ENCODE measurements at places on chromosomes 3 and 15.
A peak's percentile ranks its signal among the peaks of the same experiment; 100 is the strongest.

DNA sequence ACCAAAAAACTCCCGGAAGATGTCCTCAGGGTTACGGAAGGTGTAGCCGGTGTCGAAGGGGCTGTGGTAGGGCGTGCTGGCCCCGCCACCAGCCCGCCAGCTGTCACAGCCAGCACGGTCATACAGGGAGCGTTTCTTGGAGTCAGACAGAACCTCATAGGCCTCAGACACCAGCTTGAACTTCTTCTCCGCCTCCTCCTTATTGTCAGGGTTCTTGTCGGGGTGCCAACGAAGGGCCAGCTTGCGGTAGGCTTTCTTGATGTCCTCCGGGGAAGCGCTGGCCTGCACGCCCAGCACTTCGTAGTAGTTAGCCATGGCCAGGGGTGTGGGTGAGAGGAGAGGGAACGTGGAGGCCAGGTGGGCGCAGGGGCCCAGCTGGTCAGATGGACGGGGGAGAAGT is 3.8 kb downstream of the DNAJB8 start:
- H3K27ac ChIP-seq: no peak overlapping the region
- peaks cover 66% of the 10 kb centered on the region for H3K27me3 ChIP-seq
- no peaks in the 10 kb centered on the region for H3K36me3 ChIP-seq
- H3K4me3 ChIP-seq: no peak overlapping the region

DNA sequence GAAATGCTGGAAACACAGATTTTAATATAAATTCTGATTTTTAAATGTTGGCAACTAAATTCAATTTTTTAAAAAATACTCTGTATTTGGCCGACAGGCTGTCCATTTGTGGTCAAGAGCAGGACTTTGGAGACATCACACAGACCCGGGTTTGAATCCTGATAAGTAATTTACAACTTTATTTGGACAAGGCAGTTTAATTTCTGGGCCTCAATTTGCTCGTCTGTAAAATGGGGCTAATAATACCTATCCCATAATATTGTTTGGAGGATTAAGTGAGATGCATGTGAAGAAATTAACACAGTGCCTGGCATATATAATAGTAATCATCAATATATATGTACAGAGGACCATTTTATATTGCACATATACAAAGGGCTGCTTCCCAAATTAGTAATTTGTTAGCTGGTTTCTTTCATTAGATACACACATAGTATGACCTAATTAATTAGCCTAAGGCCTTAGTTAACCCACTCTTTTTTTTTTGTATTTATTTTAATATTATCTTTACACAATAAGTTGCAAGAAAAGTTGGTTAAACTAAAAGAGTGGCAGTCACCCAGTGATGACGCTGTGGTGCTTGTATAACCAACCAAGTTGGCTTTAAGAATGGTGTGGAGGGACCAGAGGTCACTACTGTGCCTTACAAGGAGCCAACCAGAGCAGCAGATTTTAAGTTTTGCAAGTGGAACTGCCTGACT is 665 bp downstream of the PIGB start:
- H3K27ac ChIP-seq: no peak overlapping the region
- peak; percentile 24 for DNase-seq
- no peaks in the 10 kb centered on the region for H3K27me3 ChIP-seq
- H3K4me3 ChIP-seq: peak overlapping the region; percentile 89
- peaks cover 8% of the 10 kb centered on the region for H3K4me1 ChIP-seq

DNA sequence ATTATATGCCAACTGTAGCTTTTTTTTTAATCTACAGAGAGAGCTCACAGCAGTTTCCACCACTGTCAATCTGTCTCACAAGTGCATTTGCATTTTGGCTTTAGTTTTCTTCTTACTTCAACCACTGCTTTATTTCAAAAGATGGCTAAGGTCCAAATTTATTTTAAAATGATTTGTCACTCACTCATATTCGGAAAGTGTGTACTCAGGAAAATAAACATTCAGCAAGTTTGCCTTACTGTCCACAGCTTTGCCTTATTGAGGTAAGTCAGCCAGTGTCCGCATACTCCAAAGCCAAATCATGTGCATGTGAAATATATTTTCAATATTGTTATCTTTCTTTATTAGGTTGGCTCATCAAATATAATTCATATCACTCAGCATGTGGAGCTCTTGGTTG is 240.7 kb upstream of the ARHGEF26 start:
- DNase-seq: no peak
- no peaks in the 10 kb centered on the region for H3K27me3 ChIP-seq
- H3K4me1 ChIP-seq: no peaks in the 10 kb centered on the region
- no peaks in the 10 kb centered on the region for H3K36me3 ChIP-seq
- no peak overlapping the region for H3K4me3 ChIP-seq

DNA sequence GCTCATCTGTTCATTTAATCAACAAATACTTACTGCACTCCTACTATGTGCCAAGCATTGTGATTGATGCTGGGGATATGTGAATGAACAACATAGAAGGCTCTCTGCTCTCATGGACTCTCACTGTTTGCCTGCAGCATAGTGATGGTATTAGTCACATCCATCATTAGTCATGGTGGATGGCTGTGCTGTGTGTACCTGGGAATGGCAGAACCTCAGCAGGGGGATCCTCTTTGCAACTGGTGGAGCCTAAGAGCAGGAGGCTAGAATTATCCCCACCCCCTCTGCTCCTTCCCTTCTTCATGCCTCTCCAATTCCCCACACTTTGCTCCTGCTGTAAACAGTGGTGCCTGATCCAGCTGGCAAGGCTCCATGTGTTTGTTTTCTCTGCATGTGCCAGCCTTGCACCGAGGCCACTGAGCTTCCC is 20.5 kb downstream of the BOC start:
- peak overlapping the region; percentile 85 for H3K27ac ChIP-seq
- peaks cover 11% of the 10 kb centered on the region for H3K4me1 ChIP-seq
- no peak overlapping the region for H3K4me3 ChIP-seq
- H3K27me3 ChIP-seq: no peaks in the 10 kb centered on the region
- H3K36me3 ChIP-seq: peaks cover 10% of the 10 kb centered on the region

GRCh38 chr3:138452436-138452835 is 18.0 kb downstream of the ESYT3 start:
- no peak for DNase-seq
- peaks cover 17% of the 10 kb centered on the region for H3K27me3 ChIP-seq
- no peak overlapping the region for H3K4me3 ChIP-seq

GRCh38 chr3:150286390-150287147 is 121.5 kb upstream of the TSC22D2 start:
- no peaks in the 10 kb centered on the region for H3K27me3 ChIP-seq
- H3K4me3 ChIP-seq: no peak overlapping the region
- no peak overlapping the region for H3K27ac ChIP-seq

DNA sequence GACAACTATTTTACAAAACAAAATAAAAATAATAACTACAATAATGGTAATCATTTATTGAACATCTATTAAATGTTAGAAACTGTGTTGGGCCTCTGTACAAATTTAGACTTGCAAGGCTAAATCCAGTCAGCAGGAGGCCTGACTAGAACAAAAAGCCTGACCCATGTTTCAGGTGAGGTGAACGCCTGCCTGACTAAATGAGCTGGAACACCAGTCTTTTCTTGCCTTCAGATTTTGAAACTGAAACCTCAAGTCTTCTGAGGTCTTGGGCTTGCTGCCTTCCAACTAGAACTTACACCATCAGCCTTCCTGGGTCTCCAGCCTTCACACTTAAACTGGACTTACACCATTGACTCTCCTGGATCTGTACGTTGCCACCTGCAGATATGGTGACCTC is 706.9 kb downstream of the TBL1XR1 start:
- H3K4me1 ChIP-seq: no peaks in the 10 kb centered on the region
- DNase-seq: no peak
- H3K36me3 ChIP-seq: no peaks in the 10 kb centered on the region
- no peak overlapping the region for H3K4me3 ChIP-seq

DNA sequence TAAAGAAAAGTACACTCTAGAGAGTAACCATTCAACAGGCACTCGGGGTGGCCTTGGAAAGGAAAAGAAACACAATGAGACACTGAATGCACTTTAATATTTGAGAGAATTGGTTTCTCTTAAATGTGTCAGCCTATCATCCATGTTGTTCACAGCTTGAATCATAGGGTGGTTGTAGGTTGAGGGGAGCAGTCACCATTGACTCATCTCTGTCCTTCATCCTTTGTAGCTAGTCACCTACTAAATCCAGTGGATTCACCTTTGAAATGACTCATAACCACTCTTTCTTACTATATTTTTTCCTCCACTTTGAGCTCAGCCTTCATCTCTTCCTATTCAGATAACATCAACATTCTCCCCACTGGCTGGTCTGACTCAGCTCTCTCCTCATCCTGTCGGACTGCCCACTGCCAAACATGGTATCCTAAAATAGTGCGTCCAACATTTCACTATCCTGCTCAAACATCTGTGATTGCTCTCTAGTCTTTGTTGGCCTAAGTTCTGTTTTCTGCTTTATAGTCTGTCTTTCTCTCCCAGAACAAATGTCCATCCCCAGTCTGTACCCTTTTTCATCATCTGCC is 182.7 kb upstream of the GADL1 start:
- no peaks in the 10 kb centered on the region for H3K36me3 ChIP-seq
- peak overlapping the region; percentile 41 for H3K27ac ChIP-seq
- DNase-seq: peak; percentile 82
- H3K27me3 ChIP-seq: no peaks in the 10 kb centered on the region
- H3K4me3 ChIP-seq: no peak overlapping the region

- H3K36me3 ChIP-seq: no peaks in the 10 kb centered on the region
- H3K27me3 ChIP-seq: no peaks in the 10 kb centered on the region
- H3K4me3 ChIP-seq: no peak overlapping the region
- DNase-seq: no peak
These were observed 850.0 kb downstream of the CADM2 start for GRCh38 chr3:85808755-85809154.

DNA sequence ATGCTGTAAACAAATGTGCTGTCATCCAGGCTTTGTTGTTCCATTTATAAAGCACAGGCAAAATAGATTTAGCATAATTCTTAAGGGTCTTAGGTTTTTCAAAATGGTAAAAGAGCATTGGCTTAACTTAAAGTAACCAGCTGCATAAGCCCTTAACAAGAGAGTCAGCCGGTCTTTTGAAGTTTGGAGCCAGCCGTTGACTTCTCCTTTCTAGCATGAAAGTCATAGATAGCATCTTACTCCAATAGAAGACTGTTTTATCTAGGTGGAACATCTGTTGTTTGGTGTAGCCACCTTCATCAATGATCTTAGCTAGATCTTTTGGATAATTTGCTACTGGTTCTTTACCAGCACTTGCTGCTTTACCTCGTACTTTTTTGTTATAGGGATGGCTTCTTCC is 297.5 kb upstream of the DCBLD2 start:
- H3K4me3 ChIP-seq: no peak overlapping the region
- no peaks in the 10 kb centered on the region for H3K4me1 ChIP-seq
- no peaks in the 10 kb centered on the region for H3K27me3 ChIP-seq
- no peak overlapping the region for H3K27ac ChIP-seq
- no peak for DNase-seq

- H3K27me3 ChIP-seq: no peaks in the 10 kb centered on the region
- no peaks in the 10 kb centered on the region for H3K36me3 ChIP-seq
- no peak overlapping the region for H3K27ac ChIP-seq
- H3K4me1 ChIP-seq: no peaks in the 10 kb centered on the region
- H3K4me3 ChIP-seq: no peak overlapping the region
These were observed 239.1 kb upstream of the MANF start for GRCh38 chr3:51145811-51146585.

DNA sequence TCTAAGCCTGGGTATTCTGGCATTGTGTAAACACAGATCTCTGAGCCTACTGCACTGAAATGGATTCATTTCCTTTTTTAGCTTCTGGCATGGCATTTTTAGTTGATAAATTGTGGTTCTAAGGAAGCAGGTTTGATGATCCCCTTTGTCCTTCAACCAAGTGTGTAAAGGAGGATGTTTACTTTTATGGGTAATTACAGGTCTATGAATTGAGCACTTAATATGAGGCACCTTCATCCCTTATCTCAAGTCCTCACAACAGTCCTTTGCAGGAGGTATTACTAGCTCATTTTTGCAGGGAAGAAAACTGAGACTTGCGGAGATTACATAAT is 30.8 kb upstream of the ZBTB38 start:
- no peaks in the 10 kb centered on the region for H3K27me3 ChIP-seq
- H3K4me3 ChIP-seq: no peak overlapping the region
- peaks cover 13% of the 10 kb centered on the region for H3K4me1 ChIP-seq
- no peak overlapping the region for H3K27ac ChIP-seq
- H3K36me3 ChIP-seq: no peaks in the 10 kb centered on the region

- no peak for DNase-seq
- H3K36me3 ChIP-seq: no peaks in the 10 kb centered on the region
- H3K4me1 ChIP-seq: peaks cover 2% of the 10 kb centered on the region
- no peaks in the 10 kb centered on the region for H3K27me3 ChIP-seq
These were observed 52.6 kb downstream of the UACA start for GRCh38 chr15:70710714-70711113.

GRCh38 chr3:109071350-109072142 is 46.4 kb downstream of the MORC1 start:
- no peaks in the 10 kb centered on the region for H3K4me1 ChIP-seq
- H3K4me3 ChIP-seq: no peak overlapping the region
- H3K36me3 ChIP-seq: no peaks in the 10 kb centered on the region
- H3K27ac ChIP-seq: no peak overlapping the region

DNA sequence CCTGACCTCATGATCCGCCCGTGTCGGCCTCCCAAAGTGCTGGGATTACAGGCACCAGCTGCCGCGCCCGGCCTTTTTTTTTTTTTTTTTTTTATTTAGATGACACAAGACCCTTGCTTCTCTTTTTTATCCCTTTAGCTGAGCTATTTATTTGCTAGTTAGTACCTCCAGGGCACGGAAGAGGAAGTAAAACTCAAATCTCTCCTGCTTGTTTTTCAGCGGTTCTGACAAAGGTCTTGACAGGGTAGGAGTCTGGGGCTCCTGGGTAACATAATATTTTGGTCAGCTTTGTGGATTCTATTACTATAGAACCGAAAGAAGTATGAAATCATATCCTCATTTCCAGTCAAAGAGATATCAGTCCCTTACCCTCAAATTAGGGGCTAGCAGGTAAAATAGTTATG is 44.0 kb upstream of the ETV5 start:
- peaks cover 18% of the 10 kb centered on the region for H3K27me3 ChIP-seq
- no peak for DNase-seq
- H3K27ac ChIP-seq: no peak overlapping the region
- no peak overlapping the region for H3K4me3 ChIP-seq
- no peaks in the 10 kb centered on the region for H3K4me1 ChIP-seq

GRCh38 chr15:92877416-92877815 is 22.7 kb upstream of the CHD2 start:
- H3K27ac ChIP-seq: no peak overlapping the region
- H3K36me3 ChIP-seq: no peaks in the 10 kb centered on the region
- no peak for DNase-seq
- no peaks in the 10 kb centered on the region for H3K27me3 ChIP-seq
- no peak overlapping the region for H3K4me3 ChIP-seq
